ENCODE measurements at places on chromosomes 2 and 18. TPM values are rescaled to one million over a fixed set of nuclear protein-coding genes. Genes with fewer than 3 reads are reported as not detected.

Gene ITPRIPL1
- total RNA-seq, result not detected

Gene RAX
- total RNA-seq, result not detected

Gene CD302
- 1.9 TPM for total RNA-seq

Gene SH3RF3
- 0.56 TPM for total RNA-seq

Gene C2orf80
- total RNA-seq, result not detected

Gene GREB1
- total RNA-seq, result 2.6 TPM

Gene C1GALT1C1L
- total RNA-seq, result 2.3 TPM

Gene DYNC1I2
- total RNA-seq, result 61.6 TPM

Gene SIX3
- 2.9 TPM for total RNA-seq

Gene DSG1
- not detected for total RNA-seq

Gene CLIP4
- total RNA-seq, result 19.6 TPM

Gene GCKR
- total RNA-seq, result not detected

Gene FAM124B
- not detected for total RNA-seq

All from A549 treated with Hydrocortisone at 1 μM for 4 hours (cell line).